ENCODE measurements at places on chromosomes 1 and 21.

- no peak for DNase-seq
Observed at GRCh38 chr1:197269053-197269452, 1.0 kb downstream of the CRB1 start.

DNA sequence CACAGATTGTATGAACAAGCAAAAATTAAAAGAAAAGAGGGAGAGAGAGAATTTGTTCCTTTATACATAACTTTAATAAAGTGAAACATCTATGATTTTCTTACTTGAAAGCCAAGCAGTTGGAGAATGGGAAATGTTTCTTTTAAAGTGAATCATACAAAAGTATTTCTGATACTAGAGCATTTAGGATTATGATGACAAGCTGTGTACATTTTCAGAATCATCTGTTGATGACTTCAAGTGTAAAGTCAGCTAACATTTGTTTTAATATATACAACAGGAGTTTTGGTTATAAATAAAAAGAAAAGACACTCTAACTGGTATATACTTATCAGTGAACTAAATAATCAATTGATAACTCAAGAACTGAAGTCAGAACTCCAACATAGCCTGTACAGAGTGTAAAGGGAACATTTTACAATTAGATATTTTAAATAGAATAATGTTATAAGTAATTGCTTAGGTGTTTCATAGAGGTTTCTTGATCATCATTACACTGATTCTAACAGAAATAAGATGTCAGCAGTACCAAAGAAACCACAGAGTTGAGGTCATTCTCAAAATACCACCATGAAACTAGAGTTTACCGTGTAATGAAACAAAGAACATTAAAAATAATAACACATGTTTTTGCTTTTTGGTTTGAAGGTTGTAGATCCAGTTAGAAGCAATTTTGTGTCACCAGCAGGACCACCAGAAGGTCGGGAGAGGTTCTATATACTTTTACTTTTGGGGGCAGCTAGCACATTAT is 103.4 kb downstream of the COL24A1 start:
- DNase-seq, result no peak

DNA sequence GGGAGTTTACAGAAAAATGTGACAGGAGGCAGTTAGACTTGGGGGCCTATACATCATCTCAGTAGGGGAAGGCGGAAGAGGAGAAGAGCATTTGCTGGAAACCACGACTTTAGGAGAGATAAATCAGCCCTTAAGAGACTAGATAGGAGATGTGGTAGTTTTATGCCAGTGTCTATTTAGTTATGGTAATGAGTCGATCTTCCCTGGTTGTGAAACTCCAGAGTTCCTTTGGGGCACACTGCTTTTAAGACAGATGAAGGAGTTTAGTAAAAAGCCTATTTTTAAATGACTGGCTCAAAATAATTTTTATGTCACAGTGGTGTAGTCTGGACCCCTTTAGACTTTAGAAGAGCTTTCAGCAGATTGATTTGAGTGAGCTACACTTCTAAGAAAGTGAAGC is 7.8 kb downstream of the PGM1 start:
- no peak for DNase-seq

- no peak for DNase-seq
Observed at GRCh38 chr21:30482130-30482529, 2.0 kb upstream of the KRTAP19-1 start.

DNA sequence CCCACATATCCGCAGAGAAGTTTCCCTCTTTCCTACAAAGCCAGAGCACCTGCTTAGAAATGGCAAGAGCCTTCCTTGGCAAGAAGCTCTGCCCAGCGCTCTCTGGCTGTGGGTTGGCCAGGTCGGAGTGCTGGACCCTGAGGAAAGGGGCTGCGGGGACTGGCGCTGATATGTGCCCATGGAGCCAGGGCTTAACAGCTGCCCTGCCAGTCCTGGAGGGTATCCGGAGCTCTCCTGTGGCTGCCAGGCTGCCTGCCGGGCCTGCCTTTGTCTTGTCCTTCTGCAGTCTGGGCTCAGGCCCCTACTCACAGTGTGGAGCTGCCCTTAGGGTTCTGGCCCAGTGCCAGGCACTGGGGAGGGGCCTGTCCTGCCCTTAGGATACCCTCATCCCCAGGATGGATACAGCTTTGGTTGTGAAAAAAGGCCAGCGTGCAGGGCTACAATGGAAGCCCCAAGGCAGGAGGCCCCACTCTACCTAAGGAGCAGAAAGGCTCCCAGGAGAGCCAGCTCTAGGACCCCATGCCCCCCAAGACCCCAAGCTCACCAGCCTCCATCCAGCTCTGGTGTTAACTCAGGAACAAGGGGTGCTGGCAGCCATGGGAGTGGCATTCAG is 43.4 kb downstream of the KIAA1614 start:
- no peak for DNase-seq

DNA sequence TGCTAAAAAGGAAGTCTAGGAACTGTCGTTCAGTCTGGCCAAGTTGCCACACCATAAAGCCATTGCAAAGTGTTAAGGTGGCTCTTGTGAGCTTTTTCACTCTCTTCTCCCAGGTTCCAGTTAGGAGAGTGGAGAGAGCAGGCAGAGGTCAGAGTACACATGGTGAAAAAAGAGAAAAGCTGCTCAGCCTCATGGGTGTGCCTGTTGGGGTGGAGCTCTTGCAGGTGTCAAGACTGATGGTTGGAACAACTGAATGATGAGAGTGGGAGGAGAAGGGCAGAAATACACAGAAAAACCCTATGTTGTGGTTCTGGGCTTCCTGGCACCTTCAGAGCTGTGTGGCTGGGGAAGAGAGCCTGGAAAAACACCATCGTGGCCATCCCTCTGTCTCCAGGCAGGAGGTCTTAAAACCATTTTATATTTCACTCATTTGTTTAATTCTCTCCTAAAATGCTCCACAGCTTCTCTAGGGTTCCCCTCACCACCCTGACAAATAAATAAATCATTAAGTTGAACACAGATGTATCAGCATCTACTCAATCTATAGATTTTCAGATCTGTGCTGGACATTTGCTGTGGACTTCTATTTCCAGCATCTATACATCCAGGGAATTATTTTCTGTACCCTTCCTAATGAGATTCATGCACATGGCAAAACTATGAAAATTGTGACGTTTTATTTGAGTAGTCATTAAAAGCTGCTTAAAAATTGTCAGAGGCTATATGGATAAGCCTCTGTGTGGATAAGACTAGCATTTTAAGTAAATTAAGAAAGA is 17.5 kb downstream of the UBASH3A start:
- no peak for DNase-seq

DNA sequence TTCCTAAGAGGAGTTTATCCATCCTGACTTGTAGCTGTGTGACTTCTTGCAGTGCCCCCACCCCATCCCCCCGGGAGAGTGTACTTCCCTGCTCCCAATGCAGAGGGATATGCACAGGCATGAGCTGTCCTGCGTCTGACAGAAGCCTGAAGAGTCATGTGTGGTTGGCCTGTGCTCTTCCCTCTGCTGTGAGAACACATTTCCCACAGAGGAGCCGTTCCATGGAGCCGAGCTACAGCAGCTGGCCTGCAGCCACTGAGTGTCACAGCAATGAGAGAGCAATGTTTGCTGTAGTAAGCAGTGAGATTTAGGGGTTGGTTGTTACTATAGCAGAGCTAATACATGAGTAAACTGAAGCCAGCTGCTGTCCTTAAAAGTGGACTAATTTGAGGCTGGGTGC is 22.0 kb downstream of the PARS2 start:
- DNase-seq, result no peak

DNA sequence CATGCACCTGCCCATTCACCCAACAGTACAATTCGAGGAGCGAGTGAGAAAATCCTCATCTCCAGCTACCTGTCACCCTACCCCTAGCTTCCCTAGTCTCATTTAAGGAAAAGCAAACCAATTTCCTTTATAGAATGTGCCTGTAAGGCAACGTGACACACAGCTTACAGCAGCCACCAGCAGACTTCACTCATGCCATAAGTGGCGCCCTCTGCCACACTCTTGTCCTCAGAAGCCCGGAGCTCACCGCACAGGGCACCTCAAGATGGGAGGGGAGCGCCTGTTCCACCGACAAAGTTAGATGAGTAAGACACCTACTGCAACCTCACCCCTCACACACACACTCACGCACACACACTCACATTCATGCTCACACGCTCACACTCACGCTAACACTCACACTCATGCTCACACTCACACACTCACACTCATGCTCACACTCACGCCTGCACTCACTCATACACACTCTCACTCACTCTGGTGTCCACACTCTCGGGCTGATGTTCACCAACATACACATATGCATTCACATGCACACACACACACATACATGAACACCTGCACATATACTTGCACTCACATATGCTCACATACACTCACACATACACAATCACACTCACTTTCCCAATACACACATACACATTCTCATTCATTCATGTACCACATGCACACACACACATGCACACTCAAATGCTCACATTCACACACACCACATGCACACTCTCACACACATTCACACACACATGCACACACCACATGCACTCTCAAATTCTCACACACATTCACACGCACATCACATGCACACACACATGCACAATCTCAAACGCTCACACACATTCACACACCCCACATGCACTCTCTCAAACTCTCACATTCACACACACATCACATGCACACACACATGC is 170.7 kb downstream of the PSMG1 start:
- DNase-seq, result no peak

DNA sequence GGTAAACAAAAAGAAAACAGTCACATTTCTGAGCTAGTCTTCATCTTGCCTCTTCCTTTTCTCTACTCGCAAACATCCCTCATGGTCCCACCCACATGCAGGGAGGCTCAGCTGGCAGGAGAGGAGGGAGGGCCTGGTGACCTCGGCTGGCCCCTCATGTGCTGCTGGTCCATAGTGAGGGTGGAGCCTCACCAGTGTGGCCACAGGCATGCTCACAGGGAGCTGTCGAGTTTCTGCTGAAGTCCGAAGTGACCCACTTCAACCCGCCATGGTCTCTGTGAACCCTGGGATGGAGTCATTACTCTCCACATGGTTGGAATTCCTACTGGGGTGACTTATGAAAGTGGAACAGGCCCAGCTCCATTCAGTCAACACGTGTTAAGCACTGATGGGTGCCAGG is 253.4 kb downstream of the RHOU start:
- DNase-seq, result no peak

DNA sequence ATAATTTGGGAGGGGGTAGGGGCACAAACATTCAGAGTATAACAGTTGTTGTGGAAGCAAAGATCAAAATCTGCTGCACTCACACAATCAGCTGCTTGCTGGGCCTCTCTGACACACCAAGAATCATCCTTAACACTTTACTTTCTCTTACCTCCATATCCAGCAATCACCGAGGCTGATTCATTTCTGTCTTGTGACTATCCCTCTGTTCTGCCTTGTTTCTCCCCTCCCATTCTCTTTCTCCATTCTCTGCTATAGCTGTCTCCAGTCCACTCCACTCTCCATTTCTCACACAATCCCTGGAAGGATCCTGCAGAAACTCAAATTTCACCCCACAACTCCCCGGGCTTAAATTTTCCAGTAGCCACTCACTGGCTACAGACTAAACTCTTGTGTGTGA is 91.8 kb upstream of the NGF start:
- DNase-seq, result no peak

- DNase-seq, result no peak
Observed at GRCh38 chr1:68313735-68314134, 81.4 kb upstream of the WLS start.

- no peak for DNase-seq
Observed at GRCh38 chr1:90671741-90672140, 45.4 kb downstream of the BARHL2 start.

DNA sequence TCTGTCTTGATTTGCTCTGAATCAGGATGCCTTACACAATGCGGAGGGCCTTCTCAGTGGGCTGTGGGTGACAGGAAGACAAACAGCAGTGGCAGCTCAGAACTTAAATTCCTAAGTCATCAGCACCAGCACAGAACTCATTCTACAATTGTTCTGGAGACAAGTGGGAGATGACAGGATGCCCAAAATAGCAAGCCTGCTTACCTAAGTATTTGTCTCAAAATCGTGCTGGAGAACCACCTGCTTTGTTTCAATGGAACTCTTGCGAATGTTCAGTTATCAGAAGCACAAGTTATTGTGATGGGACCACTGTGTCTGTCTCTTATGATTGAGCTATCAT is 76.1 kb downstream of the VCAM1 start:
- no peak for DNase-seq

DNA sequence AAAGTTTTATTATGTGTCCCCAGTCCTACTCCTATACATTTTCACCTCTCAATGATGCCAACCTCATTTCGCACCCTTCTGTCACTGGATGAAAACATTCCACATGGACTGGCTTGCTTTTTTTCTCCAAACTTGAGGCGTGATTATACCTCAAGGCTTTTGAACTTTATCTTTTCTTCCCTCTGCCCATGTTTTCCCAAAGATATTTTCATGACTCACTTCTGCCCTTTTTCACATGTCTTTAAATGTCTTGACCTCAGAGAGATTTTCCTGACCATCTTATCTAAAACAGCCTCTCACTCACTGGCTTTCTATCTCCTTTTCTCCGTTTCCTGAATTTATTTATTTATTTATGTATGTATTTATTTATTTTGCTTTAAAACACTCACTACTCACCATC is 659.0 kb downstream of the PTPRC start:
- DNase-seq, result no peak

GRCh38 chr1:233019778-233020325 is 69.4 kb downstream of the NTPCR start:
- no peak for DNase-seq

- no peak for DNase-seq
Observed at GRCh38 chr1:118783095-118783758, 204.9 kb downstream of the TBX15 start.

GRCh38 chr1:17542645-17543044 is 3.1 kb downstream of the ARHGEF10L start:
- no peak for DNase-seq

- no peak for DNase-seq
Observed at GRCh38 chr1:78005755-78006154, 1.0 kb downstream of the DNAJB4 start.

DNA sequence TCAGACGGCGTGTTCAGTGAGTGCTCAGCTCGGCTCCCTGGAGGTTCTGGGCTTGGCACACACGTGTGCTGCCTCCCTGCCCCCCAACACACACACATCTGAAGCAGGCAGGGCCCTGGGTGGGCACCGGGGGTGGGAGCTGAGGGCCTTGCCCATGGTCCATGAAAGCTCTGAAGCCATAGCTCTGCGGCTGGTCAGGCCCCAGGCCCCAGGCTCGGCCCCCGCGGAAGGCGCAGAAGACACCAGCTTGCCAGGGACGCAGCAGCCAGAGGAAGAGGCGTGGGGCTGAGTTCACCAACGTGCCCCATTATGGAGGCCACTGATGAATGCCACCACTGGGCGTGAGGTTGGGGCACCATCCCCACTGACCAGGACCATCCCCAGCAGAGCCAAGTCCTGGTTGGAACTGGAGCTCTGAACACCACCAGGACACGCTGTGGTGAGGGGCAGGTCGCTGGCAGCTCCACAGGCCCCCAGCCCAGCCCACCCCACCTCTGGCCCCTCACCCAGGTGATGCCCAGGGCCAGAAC is 4.2 kb downstream of the AURKAIP1 start:
- DNase-seq, result no peak

DNA sequence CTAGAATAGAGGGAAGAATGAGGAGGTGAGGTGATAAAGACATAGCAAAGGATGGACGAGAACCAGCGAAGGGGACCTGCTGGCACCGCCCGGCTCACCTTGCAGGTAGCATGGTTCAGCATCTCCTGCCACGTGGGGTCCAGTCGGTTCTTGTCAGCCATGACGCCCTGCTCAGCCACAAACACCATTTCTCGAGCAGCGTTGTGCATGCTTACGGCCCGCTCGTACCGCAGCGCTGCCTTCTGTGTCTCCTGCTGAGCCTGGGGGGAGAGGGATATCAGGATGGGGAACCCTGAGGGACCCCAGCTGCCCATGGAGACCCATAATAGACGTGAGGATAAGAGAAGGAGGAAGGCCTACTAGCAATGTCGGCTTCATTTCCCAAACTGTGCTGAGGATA is 11.4 kb downstream of the SH3BP5L start:
- no peak for DNase-seq

Data from stimulated activated CD4-positive, alpha-beta T cell treated with anti-CD3 and anti-CD28 coated beads, TNF-alpha, amount 100 ng/mL, for 1 hour (primary cell).